ENCODE measurements at places on chromosomes 11 and 22. TPM values are rescaled to one million over a fixed set of nuclear protein-coding genes. Genes with fewer than 3 reads are reported as not detected.

Gene SLC22A8
- not detected for total RNA-seq

GRCh38 chr22:19764636-19765476 is 4.3 kb downstream of the TBX1 start:
- DNase-seq = no peak

- DNase-seq = no peak
Measured at GRCh38 chr11:109023036-109023435, 358.2 kb downstream of the DDX10 start.

Gene SNX32
- total RNA-seq = not detected

DNA sequence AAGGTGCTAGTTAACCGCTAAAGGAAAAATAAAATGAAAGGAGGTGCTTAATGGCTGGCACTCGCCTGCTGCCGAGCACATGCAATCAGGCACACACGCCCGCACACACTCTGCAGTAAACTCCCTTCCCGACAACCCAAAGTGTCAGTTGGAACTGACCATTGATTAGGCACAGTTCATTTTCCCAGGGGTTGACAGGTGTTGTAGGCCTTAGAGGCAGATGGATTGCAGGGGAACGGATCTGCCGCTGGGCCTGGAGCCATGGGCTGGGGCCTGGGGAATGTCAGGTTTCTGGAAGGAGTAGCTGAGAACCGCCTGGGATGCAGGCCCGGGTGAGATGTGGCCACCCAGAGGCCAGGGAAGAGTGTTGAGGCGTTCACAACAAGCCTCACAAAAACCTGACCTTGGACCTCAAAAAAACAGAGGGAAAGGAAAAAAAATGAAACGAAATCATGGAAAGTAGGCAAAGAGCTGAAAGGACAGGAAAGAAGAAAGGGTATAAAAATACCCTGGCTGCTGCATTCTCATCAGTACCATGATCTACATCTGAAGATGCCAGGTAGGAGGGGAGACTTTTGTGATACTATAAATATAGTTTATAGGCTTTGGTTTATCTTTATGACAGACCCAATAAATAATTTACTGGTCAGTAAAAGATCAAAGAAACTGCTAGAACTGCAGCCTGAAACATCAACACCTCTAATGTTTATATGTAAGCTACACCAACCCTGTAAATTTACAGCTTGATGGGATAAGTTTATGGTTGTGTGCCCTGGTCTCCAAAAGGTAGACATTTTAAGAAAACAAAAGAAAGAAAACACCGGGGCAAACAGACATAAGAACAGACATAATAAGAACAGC is 313.4 kb downstream of the BUD13 start:
- DNase-seq = no peak
